ENCODE measurements at places on chromosomes 12 and 14.

DNA sequence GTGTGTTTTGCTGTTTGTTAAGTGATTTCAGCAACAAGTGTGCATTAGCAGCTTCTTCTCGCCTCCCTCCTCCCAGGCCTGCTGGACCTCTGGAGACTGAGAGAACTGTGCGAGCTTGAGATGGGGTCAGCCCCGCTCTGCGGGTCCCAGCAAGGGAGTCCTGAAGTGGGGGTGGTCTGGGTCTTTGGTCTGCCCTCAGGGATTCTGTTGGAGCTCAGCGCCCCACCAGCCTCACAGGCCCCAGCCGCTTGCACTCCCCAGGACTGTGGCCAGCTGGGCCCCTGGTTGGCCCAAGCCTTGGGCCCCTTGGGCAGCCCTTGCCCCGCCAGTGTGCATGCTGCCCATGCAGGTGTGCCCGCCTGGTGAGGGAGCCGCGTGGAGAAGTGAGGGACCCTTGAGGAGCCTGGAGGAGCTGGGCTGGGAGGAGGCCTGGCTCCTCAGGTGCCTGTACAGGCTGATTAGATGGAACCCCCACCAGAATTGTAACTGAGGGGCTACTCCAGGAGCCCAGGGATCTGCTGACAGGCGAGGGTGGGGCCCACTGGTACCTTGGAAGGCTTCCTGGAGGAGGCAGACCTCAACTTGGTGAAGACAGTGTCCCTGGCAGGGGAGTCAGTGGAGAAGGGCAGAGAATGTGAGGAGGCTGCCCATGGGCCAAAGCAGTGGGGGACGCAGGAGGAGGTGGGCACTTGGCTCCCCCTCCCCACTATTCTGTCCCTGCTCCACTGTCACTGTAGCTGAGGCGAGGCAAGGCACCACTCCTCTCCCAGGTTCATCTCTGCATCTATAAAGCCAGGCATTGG lies 56.7 kb downstream of the BEGAIN start:
- DNase-seq: no peak

DNA sequence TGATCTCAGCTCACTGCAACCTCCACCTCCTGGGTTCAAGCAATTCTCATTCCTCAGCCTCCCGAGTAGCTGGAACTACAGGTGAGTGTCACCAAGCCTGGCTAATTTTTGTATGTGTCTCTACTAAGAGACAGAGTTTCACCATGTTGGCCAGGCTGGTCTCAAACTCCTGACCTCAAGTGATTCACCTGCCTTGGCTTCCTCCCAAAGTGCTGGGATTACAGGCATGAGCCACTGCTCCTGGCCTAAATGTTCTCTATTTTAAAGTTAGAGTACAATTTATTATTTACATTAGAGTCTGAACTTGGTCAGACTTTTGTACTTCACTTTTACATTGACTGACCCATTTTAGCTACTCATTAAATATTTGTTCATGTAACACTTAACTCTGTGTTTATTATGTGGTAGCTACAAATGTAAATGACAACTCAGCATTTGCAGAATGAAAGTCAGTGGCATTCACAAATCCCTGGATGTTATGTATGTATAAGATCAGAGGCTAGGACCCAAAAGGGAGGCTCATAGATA lies 409.6 kb downstream of the APAF1 start:
- no peak for DNase-seq

DNA sequence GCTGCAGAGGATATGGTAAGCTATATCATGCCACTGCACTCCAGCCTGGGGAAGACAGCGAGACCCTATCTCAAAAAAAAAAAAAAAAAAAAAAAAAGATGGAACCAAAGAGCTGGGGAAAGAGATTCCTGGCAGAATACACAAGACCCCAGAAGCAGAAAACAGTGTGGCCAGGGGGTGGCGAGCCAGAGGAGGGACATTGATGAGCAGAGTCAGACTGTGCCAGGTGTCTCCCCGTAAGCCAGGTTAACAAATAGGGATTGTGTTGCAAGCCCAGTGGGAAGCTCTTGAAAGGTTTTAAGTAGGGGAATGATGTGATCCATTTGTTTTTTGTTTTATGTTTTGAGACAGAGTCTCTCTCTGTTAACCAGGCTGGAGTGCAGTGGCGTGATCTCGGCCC lies 56.1 kb downstream of the FIGNL2 start:
- no peak for DNase-seq

- DNase-seq: no peak
Measured at GRCh38 chr12:53207042-53207441, at the start of gene ITGB7. Gene ITGB7 (minus strand): TSS chr12:53207251. CDS start chr12:53200443, 6,808 bp downstream.

GRCh38 chr12:22733756-22734155 lies 108.8 kb downstream of the ETNK1 start:
- no peak for DNase-seq

DNA sequence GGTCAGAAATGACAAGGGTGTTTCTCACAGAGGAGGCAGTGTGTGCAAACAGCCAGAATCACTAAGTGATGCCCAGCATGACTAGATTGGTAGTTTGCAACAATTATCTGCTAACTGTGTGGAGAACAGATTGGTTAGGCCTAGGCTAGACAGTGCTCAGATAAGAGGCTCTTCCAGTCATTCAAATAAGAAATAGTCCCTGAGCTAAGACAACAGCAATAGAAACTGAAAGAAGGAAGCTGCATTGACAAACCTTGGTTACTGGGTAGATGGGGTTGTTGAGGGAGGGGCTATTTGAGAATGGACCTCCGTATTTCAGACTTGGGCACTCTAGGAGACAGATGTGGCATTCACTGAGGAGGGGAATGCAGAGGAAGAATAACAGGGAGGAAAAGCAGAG lies 255.0 kb upstream of the NPAS3 start:
- DNase-seq: no peak

DNA sequence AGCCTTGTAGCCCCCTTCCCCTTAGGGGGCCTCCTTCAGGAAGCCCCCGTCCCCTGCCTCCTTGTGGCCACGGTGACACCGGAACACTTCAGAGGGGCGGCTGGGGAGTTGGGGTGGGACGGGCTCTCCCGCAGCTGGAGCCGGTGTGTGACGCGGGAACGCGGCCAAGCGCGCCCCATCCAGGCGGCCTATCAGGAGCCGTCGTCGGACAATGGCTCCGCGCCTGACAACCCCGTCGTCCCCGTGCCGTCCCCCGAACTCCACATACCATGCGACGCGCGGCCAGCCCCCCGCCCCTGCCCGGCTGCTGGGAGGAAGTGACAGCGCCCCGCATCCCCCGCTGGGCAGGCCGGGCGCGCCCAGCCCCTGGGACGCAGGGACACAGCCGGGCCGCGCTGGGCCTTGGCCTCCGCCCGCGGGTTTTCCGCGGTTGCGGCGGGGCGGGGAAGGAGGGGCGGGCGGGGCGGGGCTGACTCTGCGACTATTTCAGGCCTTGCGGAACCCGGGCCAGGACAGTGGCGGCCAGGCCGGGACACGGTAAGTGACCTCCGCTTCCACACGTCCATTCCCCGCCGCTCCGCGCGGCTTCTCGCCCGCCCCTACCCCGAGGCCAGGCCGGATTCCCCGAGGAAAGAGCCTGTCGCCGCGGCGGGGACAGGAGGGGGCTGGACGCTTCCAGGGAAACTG lies at the start of gene TNFAIP2:
Gene TNFAIP2, plus strand, starts transcription at position 515 of the 687 bp plus-strand sequence. CDS start 2,997 bp downstream, outside the sequence.
- DNase-seq: no peak

- no peak for DNase-seq
Measured at GRCh38 chr12:123923927-123924326, 48.7 kb downstream of the CCDC92 start.

Measured in G401 (cell line).